NCI-H526 (cell line): ENCODE measurements at places on chromosomes 6 and 20.

DNA sequence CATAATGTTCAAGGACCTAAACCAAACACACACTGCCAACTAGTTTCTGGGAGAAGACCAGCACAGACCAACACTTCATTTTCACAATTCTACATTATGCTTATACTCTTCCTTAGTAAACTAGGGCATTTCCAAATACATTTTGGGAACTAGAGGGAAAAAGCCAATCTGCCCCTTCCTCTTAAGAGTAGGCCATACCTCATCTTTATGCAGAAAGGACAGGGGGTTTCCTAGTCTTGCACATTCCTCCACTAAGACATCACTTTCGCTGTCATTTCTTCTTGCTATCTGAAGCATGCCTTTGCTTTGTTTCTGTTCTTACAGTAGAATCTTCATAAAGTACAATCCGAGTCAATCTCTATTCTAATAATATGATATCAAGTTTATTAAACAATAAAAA is 105.7 kb downstream of the SMLR1 start:
- no peak for DNase-seq

- no peak for DNase-seq
These were observed 21.7 kb upstream of the KIAA1586 start for GRCh38 chr6:57024775-57025174.

- DNase-seq: no peak
These were observed 196.3 kb downstream of the FUT9 start for GRCh38 chr6:96212066-96212465.

DNA sequence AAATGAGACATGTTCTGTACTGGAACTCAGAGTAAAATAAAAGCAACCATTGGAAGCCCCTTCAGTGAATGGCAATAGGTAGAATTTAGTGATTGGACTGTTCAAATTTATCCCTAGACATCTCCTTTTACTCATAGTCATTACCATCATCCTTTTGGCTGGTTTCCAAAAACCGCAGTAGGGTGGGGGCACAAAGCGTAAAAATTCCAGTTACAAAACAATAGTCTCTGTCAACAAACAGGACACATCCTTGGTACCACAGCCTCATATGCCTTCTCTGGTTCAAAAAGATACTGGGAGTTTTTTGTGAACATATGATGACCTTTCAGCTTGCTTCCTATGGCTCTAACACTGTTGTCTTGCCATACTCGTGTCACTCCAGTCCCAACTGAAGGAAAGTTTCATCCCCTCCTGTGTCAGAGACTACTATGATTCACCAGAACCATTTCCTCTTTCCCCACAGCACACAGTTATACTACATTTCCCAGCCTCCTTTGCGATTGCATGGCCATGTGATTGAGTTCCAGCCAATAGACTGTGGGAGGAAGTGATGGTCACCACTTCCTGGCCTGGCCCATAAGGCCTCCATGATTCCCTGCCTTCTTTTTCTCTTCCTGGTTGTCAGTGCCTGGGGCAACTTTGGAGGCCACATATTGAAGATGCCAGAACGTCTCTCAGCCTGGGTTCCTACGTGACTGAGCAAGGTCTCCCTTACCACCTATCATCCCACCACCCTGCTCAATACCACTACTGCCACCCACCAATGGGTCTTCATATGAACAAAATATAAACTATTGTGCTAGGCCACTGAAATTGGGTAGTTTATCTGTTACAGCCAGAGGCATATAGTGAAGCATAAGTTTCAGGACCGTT is 162.4 kb downstream of the ID4 start:
- peak; percentile 2 for DNase-seq

- DNase-seq: peak; percentile 26
These were observed 17.7 kb upstream of the PARD6B start for GRCh38 chr20:50713657-50714101.

DNA sequence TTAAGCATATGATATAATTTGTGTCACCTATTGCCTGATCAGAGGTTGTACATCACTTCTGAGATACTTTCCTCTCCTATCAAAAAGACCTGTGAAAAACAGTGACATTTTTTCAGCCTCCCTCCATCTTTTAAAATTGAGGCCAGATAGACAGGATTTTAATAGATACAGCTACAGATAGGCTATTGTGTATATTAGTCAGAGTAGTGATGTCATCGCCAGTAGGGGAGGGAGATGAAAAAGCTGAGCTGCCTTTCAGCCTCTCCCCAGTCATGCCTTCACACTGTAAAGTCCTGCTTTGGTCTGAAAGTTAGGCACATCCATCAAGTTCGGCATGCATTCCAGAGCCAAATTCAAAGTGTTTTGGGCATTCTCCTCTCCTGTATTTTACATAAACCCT is 7.9 kb upstream of the PABPC1L start:
- no peak for DNase-seq

DNA sequence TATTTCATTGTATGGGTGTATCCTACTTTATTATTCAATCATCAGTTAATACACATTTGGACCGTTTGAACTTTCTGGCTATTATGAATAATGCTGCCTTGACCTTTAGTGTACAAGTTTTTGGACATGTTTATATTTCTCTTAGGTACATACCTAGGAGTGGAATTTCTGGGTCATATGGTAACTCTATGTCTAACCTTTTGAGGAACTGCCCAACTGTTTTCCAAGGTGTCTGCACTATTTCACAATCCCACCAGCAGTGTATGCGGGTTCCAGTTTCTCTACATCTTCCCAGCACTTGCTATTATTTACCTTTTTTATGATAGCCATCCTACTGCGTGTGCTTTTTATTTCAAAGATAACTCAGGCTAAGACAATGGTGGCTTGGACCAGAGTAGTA is 14.3 kb upstream of the SLC13A3 start:
- DNase-seq: no peak

GRCh38 chr6:84242265-84242664 is 14.8 kb upstream of the CEP162 start:
- no peak for DNase-seq

GRCh38 chr20:58623579-58624473 is 27.3 kb upstream of the STX16 start:
- DNase-seq: no peak

- DNase-seq: peak; percentile 47
These were observed 74.1 kb upstream of the PAK5 start for GRCh38 chr20:9912858-9913434.

- no peak for DNase-seq
These were observed 239.5 kb downstream of the SLC35F1 start for GRCh38 chr6:118146584-118146983.

DNA sequence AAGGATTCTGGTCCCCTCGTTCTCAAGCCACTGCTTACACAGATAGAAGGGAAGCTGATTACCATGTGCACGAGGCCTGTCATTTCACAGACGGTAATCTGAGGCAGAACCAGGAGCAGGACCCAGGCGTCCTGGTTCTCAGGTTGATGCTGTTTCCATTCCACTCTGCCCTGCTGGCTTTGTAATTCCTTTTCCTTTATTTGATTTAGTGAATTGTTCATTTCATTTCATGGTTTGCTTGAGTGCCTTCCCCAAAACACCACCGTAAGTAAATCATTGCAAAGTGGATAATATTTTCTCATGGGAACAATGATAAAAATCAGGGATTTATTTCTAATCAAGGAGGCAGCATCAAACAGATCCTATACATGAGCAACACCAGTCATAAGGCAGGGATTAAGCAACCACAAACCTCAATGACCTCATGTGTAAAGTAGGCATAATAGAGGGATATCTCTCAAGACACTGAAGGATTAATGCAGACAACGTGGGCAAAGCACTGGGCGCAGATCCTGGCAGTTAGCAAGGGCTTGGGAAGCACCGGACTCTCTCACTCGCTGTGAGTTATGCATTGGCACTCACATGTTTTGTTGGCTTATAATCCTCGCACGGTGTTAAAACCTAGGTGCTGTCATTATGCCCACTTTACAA is 229.5 kb upstream of the FOXQ1 start:
- no peak for DNase-seq

GRCh38 chr20:60485012-60485760 is 527.0 kb downstream of the CDH26 start:
- DNase-seq: no peak
